ENCODE measurements at places on chromosomes 6 and 20.

GRCh38 chr6:121020656-121021055 lies 313.6 kb downstream of the TBC1D32 start:
- no peak for DNase-seq

- DNase-seq, result no peak
Observed at GRCh38 chr20:50810063-50810462, 15.2 kb downstream of the BCAS4 start.

DNA sequence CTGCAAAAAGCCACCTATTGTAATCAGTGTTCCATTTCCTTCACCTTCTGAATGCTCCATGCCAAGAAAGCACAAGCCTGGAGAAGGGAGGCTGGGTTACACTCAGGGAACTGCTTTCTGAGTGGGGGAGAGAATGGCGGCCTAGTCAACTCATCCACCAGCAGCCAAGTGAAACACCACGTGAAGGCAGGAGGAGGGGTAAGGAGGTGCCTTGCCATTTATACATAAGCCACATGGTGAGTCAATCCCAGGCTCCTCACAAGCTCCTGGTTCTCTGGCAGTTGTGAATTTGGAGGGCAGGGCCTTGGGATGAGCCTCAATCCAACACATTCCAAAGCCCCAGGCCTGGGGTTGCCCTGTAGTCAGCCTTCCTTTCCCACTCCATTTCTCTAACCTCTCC lies 149.4 kb downstream of the CD24 start:
- DNase-seq, result no peak

GRCh38 chr6:53134601-53135235 lies 13.9 kb downstream of the GCM1 start:
- DNase-seq, result no peak

GRCh38 chr6:6248651-6249050 lies 71.8 kb downstream of the F13A1 start:
- DNase-seq, result no peak

DNA sequence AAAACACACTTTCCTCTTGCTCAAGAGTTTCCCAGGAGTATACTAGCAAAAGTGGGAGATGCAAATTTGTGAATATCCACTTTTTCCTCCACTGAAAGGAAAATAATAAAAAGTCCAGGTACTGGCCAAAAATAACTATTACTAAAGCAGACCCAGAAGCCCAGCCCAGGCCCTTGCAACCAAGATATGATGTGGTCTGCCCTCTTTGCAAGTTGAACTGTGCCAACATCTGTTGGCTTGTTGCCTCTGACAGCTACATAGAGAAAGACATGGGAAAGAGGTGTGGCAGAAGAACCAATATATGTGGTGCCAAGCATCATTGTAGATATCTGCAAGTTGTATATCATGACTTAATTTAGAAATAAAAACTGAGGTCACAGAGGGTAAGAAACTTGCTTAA lies 78.4 kb upstream of the JAG1 start:
- DNase-seq, result no peak

DNA sequence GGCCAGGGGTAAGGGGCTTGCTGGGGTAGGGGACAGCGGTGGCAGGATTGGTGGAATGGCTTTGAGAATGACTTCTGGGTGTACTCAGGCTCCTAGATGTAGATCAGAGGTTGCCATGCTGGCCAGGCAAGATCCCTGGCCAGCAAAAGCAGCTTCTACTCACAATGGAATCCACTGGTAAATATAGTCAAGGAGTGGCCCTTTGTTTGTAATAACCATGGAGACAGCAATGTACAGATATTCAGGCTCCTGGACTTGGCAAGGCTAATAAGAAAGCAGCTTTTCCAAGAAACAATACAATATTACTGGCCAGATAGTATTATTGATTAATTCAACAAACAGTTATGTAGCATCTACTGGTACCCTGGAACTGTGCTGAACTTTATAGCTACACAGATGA lies 37.9 kb downstream of the CDH26 start:
- no peak for DNase-seq

- DNase-seq, result no peak
Observed at GRCh38 chr6:12422848-12423247, 132.7 kb downstream of the EDN1 start.

- no peak for DNase-seq
Observed at GRCh38 chr20:8860011-8860495, 208.8 kb upstream of the PLCB4 start.

GRCh38 chr6:108365478-108365877 lies 70.6 kb downstream of the AFG1L start:
- DNase-seq, result no peak

DNA sequence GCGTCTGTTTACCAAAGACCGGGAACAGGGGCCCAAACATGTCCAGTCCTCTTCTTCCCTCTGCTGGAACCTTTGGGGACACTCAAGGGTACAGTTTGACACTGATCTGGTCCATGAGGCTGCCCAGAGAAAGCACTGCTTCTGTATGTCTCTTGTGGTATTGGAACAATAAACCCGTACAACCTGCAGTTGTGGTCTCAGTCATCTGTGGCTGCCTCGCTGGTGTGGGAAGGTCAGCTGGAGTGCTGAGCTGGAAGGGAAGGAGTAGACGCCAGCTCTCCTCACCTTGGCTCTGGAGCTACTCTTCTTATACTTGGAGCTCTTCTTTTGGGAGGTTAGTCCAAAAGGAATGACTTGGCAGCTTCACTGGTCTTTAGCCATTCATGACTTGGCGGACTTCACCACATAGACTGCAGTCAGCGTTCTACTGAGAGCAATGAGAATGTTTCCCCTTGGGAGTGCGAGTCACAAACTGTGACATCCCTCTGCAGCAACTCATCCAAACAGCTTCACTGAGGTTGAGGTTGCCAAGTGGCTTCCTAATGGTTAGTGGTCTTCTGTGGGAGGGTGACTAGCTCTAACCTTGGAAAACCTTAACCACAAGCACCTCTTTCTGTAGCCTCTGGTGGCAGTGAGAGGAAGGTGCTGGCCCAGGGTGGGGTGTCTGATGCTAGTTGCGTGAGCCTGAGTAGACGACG lies 81.2 kb downstream of the ASXL1 start:
- peak; percentile 1 for DNase-seq

DNA sequence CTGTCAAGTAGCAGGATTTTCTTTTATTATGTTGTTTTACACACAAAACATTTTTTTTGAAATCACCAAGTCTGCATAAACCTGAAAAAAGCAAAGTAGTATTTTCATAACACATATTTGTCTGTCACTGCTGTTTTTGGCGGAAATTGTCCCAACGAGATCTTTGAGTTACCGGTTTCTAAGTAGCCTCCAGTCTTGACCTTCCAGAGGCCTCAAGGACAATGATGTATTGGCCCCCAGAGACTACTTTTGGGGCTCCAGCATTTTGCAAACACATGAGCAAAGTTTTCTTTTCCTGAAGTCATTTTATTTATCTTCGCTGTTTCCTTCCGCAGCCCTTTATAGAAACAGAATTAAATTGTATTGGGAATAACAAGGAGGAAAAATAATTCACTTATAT lies 862.6 kb downstream of the KIF16B start:
- DNase-seq, result no peak

DNA sequence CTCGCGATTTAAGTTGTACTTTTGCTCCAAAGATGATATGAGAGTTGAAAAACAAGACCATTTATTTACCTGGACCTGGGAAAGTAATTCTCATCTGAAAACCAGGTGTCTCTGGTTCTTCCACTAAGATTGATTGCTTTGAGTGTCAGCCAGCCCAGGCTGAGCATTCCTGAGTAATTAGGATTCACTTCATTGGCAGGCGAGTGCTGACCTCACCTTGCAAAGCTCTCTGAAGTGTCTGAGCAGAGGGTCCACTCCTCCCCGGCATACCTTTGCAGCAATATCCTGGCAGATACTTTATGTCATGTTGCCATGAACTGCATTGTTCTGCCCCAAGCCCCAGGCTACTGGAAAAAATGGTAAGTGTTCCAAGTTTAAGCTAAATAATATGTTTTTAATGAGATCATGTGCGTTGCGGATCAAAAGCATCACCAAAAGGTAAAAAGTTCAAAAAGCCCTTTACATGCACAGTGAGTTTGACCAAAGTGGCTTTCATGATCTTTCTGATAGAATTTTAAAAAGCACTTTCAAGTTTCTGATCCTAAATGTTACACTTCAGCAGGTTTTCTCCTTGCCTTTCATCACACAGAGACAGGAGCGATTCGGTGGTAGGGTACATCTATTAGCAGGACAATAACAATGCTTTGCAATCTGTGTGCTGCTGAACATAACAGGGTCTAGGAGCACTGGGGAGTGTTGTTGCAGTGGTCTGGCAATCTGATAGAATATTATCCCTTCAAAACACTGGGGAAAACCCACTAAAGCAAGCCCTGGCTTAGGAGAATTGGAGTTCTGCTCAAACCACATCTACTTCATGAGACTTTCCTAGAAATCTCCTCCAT lies 127.8 kb upstream of the EEF1E1 start:
- no peak for DNase-seq

GRCh38 chr6:28443112-28443773 lies at the start of gene ZSCAN23:
Gene ZSCAN23, minus strand, starts transcription at chr6:28443491. Its CDS starts 7,225 bp downstream, at chr6:28436266.
- peak; percentile 71 for DNase-seq

GRCh38 chr6:161370880-161371279 lies 97.0 kb upstream of the AGPAT4 start:
- peak; percentile 65 for DNase-seq

GRCh38 chr20:24491041-24491756 lies 21.8 kb downstream of the SYNDIG1 start:
- no peak for DNase-seq
